ENCODE measurements at places on chromosomes 13 and 19. TPM values are rescaled to one million over a fixed set of nuclear protein-coding genes. Genes with fewer than 3 reads are reported as not detected.

Gene ZNF497
- 0.52 TPM for total RNA-seq

Gene TMEM150B
- total RNA-seq = not detected

Gene CGB3
- not detected for total RNA-seq

Gene CEACAM3
- total RNA-seq = not detected

Gene ZNF613
- 3.0 TPM for total RNA-seq

Gene ELSPBP1
- total RNA-seq = not detected

Gene CPAMD8
- 0.91 TPM for total RNA-seq

Data from epithelial cell of alveolus of lung (primary cell).